ENCODE measurements at places on chromosomes 16 and 17.
A peak's percentile ranks its signal among the peaks of the same experiment; 100 is the strongest.

DNA sequence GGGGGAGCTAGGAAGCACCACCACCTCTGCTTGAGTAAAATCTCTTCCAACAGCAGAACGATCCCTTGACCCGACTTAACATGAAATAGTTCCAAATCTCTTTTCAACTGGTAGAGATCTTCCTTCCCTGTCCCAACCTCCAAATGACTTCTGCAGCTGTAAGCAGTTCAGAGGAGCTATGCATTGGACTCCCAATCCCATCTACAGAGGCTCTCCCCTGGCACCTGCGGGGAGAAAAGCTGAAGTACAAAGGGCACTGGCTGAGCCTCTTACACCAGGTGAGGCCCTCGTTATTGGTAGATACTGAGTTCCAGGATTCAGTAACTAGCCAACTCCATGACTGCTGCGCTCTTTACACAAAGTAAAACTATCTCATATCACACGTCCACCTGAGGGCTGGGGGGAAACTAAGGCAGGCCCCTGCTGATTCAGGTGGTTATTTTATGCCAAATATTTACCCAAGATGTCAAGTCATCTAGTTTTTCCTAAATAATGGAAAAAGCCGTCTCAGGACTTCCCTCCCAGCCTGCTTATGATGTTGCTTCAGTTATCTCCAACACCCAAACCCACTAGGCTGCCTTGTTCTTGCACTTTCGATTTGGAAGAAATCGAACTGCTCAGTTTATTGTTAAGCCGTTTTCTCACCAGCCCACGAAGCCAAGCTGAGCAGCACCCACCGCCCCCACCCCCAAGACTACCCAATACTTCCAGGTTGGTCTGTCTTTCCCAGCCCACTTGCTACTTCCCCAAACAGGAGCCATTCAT is 3.2 kb downstream of the ACTG1 start:
- no peak for DNase-seq

DNA sequence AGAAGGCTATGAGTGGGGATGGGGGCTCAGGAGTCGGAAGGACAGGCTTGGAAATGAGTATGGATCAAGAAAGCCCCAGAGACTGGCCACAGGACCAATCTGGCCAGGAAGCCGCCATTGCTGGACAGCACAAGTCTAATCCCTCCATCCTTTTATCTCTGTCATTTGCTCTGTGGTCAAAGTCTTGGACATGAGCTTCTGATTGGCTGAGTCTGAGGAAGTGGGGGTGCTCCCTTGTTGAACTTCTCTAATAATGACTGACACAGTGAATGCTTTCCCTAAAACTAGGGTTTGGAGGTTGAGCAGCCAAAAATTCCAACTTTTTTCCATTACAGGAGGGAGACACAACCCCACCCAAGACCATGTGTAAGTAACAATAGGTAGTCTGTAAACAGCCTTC is 97.4 kb downstream of the MARF1 start:
- no peak for DNase-seq

DNA sequence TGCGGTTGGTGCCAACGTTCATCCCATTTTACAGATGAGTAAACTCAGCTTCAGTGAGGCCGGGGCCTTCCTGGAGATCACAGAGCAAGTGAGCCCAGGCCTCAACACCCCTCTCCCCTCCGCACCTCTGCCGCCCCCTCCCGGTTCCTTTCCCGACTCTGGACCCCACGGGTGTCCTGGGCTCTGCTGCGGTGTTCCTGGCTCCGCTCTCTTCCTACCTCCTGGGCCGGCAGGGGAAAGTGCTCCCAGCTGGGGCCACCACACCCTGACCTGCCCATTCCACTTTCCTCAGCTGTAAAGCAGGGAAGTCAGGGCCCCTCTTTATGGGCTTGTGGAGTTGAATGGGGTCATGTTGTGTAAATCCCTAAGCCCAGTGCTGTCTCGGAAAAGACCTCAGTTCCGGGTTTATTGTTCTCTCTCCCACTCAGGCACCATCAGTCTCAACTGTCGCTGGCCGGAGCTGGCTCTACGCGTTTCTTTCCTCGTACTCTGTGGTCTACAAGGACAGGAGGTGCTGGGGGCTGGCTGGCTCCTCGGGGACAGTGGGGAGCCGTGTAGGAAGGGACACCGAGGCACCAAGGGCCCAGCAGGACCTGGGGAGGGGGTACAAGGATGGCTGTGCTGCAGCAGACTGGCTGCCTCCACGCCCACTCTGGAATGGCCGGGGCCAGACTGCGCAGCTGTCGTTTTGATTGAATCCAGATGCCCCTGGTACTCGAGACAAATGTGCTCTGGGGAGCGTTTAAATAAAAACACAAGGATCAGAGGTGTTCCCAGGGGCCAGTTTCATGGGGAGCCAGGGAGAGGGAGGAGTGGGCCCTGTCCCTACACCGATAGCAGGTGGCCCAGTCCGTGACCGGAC is 21.7 kb upstream of the ACSF3 start:
- DNase-seq: no peak

- DNase-seq: no peak
These were observed 233.8 kb upstream of the GSE1 start for GRCh38 chr16:85379041-85380001.

DNA sequence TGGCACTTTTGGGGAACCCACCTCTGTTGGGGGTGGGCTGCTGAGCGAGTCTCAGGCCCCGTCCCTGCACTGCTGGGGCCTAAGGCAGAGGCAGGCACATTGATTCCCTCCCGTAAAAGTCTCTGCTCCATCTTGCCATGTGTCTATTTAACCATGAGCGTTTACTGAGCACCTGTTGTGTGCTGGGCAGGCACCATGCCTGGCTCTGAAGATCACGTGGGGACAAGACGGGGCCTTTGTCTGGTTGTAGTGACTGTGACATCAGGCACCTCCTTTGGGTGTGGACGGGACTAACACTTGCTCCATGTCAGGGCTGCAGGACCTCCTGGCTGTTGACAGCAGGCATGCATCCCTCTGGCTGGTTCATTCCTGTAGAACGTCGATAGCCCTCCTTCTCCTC is 204.7 kb upstream of the CIBAR2 start:
- DNase-seq: no peak

- DNase-seq: no peak
These were observed 124.5 kb upstream of the LHX1 start for GRCh38 chr17:36812762-36813161.

GRCh38 chr17:17164676-17165075 is 41.5 kb downstream of the PLD6 start:
- DNase-seq: no peak

DNA sequence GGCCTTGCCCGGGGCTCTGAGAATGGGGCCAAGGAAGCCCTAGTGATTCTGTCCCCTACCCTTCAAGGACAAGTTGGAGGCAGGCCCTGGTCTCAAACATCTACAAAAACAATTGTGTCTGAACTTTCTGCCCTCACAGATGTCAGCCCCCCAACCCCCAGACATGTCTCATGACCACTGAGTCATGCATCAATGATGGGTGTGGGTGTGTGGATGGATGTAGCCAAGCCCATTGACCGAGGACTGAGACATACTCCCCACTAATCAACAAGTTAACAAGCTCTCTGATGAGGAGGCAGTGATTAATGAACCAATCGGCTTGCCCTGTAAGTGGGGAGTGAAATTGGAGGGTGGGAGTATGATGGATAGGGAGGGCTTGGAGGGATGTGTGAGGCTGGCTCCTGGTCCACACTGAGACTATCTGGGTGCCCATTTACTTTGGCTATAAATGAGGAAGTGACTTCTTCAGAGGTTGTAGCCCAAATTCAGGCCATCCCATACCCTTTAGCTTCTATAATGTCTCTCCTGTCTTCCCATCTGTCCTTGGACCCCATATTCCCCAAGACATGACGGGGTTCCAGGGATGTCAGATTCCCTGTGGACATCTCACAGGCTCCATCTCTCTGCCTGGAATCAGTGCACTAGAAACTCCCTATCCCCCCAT is 97.1 kb upstream of the TMEM97 start:
- no peak for DNase-seq

GRCh38 chr17:81999976-82000802 is 22.5 kb downstream of the CENPX start:
- no peak for DNase-seq

GRCh38 chr17:36892112-36892838 is 45.0 kb upstream of the LHX1 start:
- no peak for DNase-seq

- no peak for DNase-seq
These were observed 371.0 kb downstream of the RBFOX1 start for GRCh38 chr16:7703672-7704071.

- no peak for DNase-seq
These were observed 19.9 kb downstream of the GAS7 start for GRCh38 chr17:10178506-10178991.

GRCh38 chr17:76871668-76872067 is 3.5 kb downstream of the MGAT5B start:
- no peak for DNase-seq

DNA sequence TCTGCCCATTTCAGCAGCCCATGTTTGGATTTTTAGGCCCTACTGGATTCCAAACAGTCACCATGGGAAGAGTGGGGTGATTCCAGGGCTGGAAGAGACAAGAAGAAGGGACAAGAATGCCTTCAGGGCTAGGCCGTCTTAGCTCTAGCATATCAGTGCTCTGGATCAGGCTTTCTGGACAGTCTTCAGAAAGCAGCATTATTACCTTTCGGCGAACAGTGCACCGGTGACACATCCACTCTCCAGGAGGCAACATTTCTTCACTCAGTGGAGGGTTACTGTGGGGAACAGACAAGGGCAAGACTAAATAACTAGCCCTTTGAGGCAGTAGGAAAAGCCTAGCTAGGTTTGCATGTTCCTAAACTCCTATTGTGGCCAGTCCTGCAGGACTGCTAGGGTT is 23.9 kb upstream of the DHRS13 start:
- DNase-seq: no peak

GRCh38 chr17:11356371-11356770 is 115.4 kb downstream of the SHISA6 start:
- no peak for DNase-seq

- no peak for DNase-seq
These were observed 191.9 kb downstream of the MRTFB start for GRCh38 chr16:14263011-14263410.

GRCh38 chr16:11781773-11782172 is 15.3 kb downstream of the ZC3H7A start:
- no peak for DNase-seq

DNA sequence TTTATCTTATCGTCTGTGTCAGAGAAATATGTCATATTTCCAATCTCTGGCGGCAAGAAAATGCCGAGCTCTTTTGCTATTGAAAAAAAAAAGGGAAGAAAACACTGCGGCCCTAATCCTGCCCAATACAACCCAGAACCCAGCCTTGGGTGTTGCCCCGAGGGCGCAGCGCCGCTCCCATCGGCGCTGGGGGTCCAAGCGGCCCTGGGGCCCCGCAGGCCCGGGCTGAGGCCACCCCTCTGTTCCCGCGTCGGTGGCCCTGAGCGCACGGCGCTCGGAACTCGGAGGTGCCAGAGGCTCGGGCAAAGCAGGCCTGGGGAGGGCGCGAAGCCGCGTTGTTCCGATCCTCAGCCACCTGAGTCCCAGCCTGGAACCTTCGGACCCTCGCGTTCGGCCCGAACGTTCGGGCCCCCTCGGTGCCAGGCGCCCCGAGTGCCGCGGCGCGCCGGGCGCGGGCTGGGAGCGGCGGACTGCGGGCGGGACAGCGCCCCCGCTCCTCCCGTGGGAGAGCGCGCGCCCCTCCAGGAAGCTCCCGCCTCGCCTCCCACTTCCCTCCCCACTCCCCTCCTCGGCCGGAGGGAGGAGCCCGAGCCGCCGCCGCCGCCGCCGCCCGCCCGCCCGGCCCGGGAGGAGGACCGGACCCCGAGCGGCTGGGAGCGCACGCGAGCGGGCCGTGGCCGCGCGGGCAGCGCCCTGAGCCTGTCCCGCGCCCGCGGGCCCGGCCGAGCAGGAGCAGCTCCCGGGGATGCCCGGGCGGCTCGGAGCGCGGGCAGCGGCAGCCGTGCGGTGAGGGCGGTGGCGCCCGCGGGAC is at the start of gene CPNE2:
Gene CPNE2, plus strand, starts transcription at position 609 of the 811 bp plus-strand sequence. CDS start 18,160 bp downstream, outside the sequence.
- DNase-seq: no peak

GRCh38 chr16:89655062-89655643 is 2.4 kb downstream of the CHMP1A start:
- no peak for DNase-seq

GRCh38 chr17:38338535-38338934 is 5.2 kb downstream of the GPR179 start:
- no peak for DNase-seq

- DNase-seq: no peak
These were observed 4.6 kb upstream of the MFSD6L start for GRCh38 chr17:8803531-8804420.

DNA sequence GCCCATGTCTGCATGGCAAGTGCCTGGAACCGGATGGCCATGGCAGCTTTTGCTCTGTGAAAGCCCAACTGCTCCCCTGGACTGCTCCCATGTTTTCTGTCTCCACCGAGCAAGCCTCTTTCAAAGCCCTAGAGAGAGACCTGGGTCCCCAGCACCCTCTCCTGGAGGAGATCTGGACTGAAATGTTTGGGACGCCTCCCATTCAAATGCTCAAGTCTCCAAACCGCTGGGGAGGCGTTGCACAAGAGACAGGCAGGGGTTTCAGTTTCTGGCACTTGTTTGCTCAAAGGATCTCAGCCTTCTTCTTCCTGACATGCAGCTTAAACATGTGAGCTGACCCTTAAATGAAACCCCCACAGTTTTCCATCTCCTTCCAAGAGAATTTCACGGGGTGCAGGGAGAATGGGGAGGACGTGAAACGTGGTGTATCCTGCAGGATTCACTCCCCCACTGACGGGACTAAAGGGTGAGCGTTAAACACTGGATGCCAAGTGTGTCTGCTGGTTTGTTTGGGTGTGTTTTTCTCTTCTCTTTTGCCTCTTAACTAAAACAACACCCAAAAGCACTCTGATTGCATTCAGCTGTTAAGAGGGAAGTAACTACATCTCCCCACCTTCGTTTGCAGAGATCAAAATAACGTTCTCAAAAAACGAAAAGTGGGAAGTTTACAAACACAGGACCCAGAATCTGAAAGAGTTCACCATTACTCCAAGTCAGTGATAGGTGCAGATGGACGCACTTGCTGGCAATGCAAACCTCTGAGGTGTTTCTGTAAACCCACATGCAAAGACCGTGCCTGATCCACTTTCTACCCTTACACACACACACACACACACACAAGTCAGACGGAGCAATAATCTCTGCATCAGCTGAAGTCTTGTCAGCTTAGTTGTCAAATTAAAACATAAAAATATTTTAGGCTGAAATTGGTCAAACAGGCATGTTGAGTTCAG is 256.9 kb downstream of the C16orf95 start:
- DNase-seq: no peak

- DNase-seq: peak; percentile 56
These were observed 852 bp upstream of the HELZ start for GRCh38 chr17:67245694-67246402.

- no peak for DNase-seq
These were observed 63.5 kb downstream of the PCTP start for GRCh38 chr17:55814377-55814776.

- no peak for DNase-seq
These were observed 46.5 kb downstream of the SSH2 start for GRCh38 chr17:29883497-29883896.

GRCh38 chr16:70345840-70346239 is 863 bp upstream of the DDX19A start:
- DNase-seq: no peak

- no peak for DNase-seq
These were observed 37.1 kb downstream of the MRM3 start for GRCh38 chr17:819251-819650.

- no peak for DNase-seq
These were observed 3.6 kb downstream of the ALDH3A1 start for GRCh38 chr17:19744492-19744891.

- DNase-seq: no peak
These were observed 5.8 kb upstream of the HOXB9 start for GRCh38 chr17:48631693-48632578.
